ENCODE measurements at places on chromosomes 11 and 22.

DNA sequence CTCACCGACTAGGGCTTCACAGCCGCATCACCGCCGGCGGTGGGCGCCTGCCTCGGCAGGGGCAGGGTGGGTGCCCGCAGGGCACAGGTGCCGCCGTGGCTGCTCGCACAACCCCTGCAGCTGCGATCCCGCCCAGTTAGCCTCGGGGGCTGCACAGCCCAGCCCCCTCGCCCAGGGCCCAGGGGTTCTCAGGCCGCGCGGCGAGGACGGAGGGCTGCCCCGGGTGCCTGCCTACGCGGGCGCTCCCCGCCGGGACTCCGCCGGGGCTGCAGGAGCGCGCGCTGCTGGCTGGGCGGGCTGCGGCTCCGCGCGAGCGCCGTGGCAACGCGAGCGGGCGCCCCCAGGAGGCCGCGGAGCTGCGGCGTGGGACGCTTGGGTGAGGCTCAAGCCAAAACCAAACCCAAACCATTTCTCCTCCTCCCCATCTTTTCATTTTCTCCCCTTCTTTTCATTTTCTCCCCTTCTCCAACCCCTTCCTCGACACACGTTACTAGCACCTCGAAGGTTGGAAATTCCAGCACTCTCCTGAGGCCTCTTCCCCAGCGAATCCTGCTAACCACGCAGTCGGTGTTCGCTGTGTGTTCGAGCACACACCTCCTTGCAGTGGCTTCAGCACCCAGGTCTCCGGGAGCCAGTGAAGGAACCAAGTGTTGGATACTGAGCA is at the start of gene MICAL3:
Gene MICAL3 (minus strand): TSS at position 286 of the 664 bp plus-strand sequence. CDS start 117,749 bp downstream, outside the sequence.
- DNase-seq, result peak; percentile 71

GRCh38 chr11:38598418-38598817 is 2000.4 kb upstream of the RAG2 start:
- no peak for DNase-seq

DNA sequence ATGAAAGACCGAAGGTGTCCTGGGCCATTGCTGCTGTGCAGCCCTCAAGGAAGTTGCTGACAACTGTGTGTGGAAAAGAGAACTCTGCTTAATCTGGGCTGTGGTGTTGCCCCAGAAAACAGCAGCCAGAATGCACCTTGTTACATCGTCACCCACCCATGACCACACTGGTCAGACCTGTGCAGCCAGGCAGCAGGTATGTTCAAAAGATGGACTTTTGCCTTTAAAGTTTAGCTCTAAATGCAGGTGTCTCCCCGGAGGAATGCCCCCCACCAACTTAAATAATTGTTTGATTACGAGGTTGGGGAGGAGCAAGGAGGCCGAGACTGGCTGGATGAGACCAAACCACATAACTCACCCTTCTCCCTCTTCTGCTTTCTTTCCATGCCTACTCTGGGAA is 15.3 kb upstream of the POLA2 start:
- DNase-seq, result no peak

DNA sequence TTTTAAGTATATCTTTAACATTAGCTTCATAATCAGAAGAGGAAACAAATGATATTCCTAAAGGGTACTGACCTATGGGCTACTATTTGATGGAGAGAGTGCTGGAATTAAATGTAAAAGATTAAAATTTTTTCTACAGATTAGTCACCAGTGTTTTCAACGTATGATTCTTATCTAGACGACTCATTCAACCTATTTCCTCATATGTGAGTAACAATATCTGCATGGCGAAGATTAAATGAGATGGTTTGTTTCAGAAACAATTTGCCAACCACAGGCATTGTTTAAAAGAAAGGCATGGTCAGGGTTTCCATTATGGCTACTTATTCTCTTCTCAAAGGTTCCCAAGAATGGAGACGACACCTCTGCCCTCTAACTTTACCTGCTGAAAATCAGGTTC is 20.4 kb downstream of the OR56B4 start:
- DNase-seq, result no peak

- DNase-seq, result peak; percentile 42
Observed at GRCh38 chr11:120608760-120609211, 97.2 kb downstream of the GRIK4 start.

GRCh38 chr11:9643751-9644150 is 20.1 kb upstream of the SWAP70 start:
- no peak for DNase-seq

DNA sequence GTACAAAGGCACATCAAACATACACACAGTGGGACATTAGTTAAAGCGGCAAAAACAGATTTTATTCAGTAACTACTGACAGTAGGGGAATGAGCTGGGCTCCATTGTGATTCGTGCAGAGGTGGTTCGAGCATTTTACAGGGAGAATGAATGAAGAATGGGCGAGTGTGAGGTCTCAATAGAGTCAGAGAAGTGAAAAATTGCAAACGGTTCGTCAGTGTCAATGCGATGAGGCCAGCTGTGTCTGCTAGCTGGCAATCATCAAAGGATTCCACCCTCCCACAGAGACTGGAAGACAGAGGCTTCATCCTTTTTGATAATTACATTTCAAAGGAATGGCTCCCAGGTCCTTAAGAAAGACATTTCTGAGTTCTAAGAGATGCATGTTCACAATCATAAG is 17.4 kb downstream of the OR4D9 start:
- no peak for DNase-seq

DNA sequence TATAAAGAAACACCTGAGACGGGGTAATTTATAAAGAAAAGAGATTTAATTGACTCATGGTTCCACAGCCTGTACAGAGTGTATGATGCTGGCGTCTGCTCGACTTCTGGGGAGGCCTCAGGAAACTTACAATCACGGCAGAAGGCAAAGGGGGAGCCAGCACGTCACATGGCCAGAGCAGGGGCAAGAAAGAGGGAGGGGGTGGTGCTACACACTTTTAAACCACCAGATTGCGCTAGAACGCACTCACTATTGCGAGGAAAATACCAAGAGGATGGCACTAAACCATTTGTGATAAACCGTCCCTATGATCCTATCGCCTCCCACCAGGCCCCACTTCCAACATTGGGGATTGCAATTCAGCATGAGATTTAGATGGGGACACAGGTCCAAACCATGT is 79.7 kb upstream of the CARD18 start:
- DNase-seq, result no peak

GRCh38 chr22:42292732-42293520 is 22.5 kb upstream of the TCF20 start:
- no peak for DNase-seq

DNA sequence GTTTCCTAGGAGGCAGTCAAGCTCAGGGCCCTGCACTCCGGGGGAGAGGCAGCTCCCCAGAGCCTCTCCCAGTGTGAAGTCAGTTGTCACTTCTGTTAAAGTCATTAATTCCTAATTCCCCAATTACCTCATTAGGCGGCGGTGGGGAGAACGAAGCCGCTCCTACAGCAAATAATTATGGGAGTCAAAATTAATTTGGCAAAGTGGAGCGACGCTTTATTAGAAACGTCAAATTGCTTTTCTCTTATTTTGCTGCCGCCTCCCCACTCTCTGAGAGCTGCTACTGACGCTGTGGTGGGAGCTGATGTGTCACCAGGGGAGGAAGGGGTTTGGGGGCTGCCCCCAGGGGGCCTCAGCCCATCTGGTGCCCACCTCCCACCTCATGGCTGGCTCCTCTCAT is 41.6 kb downstream of the SLC22A12 start:
- no peak for DNase-seq

DNA sequence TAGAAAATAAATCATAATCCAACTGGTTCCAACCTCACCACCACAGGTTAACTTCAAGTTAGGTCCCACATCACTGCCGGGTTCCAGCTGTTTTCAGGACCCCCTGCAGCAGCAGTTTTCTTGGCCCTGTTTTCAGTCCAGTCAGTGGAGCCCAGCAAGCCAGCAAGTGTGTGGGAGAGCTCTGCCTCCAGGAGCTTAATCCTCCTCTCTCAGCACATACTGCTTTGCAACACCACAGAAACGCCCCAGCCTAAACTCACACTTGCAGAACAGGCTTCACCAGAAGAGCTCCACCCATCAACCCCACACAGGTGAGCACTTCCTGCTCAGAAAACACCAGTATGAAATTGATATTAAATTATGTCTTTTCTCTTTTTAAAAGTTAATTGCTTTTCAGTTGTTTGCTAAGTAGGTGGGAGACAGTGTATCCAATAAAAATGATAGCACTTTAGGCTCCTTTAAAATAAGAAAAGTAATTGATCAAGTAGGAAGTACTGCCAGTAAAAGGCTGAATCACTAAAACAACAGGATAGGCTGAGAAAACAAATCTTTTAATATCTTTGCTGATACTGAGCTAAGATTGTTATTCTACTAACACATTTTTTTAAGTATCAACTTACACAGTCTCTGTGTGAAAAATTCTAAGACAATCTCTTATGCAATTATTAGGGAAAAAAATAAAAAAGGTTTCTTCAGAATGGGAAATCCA is 81.5 kb upstream of the TP53AIP1 start:
- no peak for DNase-seq

DNA sequence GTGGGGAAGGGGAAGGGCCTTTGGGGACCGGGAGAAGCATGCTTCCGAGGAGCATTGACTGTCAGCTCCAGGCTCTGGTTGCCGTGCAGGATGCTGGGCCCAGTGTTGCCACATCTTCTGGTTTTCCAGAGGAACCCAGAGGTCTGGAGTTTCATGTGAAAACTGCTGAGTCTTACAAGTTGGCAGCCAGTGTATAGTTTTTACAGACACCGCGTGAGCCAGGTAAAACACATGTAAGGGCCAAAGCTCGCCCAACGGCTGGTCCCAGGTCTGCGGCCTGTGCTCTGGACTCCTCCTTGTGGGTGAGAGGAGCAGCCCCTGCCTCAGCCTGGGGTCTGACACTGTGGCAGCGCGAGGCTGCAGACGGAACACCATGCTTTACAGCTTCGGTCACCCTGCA is 18.4 kb upstream of the SORL1-AS1 start:
- DNase-seq, result no peak

GRCh38 chr22:46801331-46801811 is 38.9 kb downstream of the TBC1D22A start:
- no peak for DNase-seq

GRCh38 chr22:41461901-41462300 is 6.6 kb downstream of the PHF5A start:
- DNase-seq, result no peak

GRCh38 chr11:2198621-2199365 is 27.2 kb upstream of the TH start:
- no peak for DNase-seq

DNA sequence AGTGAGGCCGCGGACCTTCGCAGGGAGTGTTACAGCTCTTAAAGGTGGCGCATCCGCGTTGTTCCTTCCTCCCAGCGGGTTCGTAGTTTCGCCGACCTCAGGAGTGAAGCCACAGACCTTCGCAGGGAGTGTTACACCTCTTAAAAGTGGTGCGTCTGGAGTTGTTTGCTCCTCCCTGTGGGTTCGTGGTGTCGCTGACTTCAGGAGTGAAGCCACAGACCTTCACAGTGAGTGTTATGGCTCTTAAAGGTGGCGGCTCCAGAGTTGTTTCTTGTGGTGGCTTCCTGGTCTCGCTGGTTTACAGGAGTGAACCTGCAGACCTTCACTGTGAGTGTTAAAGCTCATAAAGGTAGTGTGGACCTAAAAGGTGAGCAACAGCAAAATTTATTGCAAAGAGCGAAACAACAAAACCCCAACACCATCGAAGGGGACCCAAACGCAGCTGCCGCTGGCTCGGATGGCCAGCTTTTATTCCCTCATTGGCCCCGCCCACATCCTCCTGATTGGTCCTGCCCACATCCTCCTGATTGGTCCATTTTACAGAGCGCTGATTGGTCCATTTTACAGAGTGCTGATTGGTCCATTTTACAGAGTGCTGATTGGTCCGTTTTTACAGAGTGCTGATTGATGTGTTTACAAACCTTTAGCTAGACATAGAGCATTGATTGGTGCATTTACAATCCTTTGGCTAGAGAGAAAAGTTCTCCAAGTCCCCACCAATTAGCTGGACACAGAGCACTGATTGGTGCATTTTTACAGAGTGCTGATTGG is 1.2 kb upstream of the TMEM45B start:
- no peak for DNase-seq

- DNase-seq, result peak; percentile 26
Observed at GRCh38 chr11:106670069-106670468, 348.2 kb downstream of the GUCY1A2 start.

- DNase-seq, result no peak
Observed at GRCh38 chr11:62116451-62116850, 7.4 kb upstream of the INCENP start.

DNA sequence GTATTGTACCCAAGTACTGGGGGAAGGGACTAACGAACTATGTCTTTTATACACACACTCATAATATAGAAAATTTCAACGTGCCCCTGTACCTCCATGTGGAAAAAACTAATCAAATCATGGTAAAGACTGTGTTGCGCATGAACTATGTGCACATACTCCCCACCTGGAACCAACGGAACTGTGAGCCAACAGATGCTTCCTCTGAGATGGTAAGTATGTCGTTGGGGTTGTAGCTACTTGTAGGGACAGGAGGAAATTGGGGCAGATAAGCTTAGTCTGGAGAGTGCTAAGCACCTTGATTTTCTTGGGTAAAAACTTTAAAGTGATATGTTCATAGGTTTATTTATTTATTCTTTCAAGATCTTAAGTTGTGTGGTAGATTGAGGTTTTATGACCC is 40.1 kb downstream of the GLYAT start:
- no peak for DNase-seq

- no peak for DNase-seq
Observed at GRCh38 chr11:134906356-134906955, 494.4 kb upstream of the B3GAT1 start.

DNA sequence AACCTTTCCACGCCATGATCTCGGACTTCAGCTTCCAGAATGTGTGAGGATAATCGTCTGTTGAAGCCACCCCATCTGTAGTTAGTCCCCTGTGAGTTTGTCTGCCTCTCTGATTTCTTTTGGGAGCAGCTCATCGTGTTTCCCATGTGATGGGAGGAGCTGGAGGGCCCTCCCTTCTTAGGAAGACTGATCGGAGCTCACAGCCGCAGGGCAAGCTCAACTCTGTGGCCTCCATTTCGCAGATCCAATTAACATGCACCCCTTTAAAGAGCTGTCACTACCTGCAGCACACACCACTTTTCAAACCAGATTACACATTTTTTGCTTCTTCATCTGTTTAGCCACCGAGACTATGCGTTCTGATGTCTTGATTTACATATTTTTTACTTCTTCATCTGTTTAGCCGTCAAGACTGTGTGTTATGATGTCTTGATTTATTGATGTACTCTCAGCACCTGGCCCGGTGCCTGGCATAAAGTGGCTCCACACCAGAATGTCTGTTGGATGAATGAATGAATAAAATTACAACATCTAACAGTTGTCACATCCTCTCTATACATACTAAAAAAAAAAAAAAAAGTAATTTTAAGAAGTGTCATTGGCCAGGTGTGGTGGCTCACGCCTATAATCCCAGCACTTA is 14.9 kb upstream of the PPFIA1 start:
- DNase-seq, result no peak
